Cortex of kidney (tissue), 1 donor: ENCODE measurements at places on chromosomes 6 and 20.

DNA sequence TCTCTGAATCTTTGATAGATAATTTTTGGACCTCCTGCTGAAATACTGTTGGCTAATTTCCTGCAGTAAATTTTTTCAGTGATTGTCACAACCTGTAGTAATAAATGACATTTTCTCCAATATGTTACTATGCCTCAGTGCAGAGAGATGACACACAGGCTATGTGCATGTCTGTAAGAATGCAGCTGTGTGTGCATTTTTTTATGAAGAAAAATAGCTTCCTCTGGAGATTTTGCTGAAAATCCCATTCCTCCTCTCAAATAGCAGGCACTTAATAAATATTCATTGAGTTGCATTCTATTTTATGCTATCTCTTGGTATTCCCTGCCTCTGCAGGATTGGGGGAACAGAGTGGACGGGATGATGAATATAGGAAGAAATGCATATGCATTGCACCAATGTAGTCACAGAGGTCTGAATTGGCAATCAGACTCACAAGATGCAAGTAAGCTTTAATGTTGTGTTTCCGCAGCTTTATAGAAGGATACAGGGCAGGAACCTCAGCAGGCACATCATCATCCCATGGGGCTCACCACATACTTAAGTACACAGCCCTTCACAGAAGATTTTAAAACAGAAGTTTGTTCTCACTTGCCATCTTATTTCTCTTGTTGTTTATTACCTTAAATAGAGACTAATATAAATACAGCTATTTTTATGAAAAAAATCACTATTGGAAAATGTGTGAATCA, 474.7 kb downstream of the EPM2A start:
- DNase-seq = no peak

DNA sequence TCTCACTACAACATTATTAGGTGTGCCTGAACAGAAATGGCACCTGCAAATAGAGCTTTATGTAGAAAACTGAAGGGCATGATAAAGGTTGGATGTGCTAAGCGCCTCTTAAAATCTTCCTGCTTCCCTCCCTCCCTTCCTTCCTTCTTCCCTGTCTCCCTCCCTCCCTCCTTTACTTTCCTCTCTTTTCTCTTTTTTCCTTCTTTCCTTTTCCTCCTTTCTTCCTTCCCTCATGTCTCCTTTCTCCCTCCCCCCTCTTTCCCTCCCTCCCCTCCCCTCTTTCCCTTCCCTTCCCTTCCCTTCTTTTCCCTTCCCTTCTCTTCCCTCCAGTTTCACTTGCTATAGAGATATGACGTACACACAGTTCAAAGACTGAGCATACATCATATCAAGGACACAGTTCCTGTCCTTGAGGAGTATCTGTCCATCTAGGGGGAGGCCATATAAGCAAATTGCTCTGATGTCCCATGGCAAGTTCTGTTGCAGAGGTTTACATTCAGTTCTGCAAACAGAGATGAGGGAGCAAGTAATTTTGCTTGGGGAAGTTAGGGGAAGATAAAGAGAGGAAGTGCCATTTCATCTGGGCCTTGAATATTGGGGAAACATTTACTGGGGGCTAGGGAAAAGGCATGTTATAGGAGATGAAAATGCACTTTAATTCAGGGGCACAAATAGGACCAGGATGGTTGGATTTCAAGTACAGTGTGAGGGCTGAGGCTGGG, 79.0 kb upstream of the EEF1E1 start:
- no peak for DNase-seq

- no peak for DNase-seq
Measured at GRCh38 chr20:51400051-51400926, 142.2 kb downstream of the NFATC2 start.

DNA sequence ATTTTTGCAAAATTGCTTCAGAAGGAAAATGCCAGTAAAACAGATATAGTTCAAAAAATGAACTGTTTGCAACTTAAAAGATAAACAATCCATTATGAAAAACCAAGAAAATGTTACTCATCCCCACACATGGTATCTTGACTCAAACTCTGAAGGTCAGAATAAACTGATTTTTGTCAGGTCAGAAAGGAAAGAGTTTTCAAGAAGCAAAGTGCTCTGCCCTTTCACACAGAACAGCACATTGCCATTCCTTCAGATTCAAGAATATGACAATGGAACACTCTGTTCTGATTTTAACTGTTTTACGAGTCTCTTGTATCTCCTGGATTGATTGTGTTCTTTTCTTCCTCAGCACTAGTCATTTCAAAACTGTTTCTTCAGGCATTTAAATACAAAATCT, 33.8 kb upstream of the NT5E start:
- DNase-seq = no peak

DNA sequence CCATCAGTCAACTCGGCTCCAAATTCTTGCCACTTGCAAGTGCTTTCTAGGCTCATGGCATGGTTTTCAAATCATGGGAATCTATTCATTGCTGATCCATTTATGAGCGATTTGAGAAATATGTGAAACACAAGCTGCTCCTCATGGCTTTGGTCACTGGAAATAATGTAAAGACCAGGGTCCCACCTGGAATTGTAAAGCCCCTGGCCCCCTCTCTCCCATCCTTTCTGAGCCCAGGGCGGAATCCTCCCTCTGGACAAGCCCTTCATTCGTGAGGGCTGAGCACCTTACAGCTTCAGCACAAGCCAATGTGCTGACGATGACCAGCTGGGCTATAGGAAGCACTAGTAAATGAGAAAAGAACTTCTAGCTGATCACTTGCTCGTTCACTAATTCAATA, 96.0 kb downstream of the RNASET2 start:
- no peak for DNase-seq

GRCh38 chr20:61499859-61500554, 247.9 kb downstream of the CDH4 start:
- DNase-seq = no peak

DNA sequence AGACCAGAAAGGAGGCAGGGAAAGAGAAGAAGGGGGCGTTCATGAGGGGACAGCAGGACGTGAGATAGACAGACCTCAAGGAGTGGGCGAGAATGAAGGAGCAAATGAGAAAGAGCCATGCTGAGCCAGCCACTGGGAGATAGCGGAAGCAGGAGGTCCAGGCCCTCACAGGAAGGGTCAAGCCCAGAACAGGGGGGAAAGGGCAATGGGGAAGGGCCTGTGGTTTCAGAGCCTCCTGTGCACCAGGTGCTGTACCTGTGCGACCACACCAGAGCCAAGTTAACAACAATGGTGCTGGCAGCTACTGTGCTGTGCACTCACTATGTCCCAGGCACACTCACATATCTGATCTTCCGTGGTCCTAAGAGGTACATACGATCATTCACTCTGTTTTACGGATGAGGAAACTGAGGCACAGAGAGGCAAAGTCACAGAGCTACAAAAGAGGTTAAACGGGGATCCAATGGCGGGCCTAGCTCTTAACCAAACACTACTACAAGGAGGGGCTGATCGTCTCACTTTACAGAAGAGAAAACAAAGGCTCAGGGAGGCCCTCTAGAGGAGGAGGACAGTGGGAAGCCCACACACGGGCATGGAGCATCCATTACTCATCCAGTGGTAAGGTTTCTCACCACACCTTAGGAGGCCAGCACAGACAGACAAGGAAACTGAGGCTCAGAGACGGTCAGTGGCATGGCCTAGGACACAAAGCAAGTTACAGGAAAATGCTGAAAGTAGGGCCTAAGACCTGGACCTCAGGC, 129.1 kb downstream of the PREX1 start:
- DNase-seq = no peak

DNA sequence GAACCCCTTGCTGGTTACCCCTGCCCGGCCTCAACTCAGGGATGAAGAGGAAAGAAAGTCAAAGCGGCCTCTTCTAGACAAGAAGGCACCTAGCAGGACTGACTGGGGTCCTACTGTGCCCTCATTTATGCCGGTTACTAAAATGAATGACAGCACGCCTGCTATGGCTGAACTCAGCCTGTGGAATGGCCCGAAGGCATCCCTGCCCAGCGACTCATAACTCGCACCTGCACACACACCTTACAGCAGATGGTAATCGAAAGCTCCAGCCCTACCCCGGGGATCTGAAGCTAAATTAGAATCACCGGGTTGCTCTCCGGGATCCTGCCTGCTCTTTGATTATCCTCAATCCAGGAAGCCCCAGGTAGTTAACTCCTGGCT, 747 bp upstream of the TXNDC5 start:
- DNase-seq = no peak

DNA sequence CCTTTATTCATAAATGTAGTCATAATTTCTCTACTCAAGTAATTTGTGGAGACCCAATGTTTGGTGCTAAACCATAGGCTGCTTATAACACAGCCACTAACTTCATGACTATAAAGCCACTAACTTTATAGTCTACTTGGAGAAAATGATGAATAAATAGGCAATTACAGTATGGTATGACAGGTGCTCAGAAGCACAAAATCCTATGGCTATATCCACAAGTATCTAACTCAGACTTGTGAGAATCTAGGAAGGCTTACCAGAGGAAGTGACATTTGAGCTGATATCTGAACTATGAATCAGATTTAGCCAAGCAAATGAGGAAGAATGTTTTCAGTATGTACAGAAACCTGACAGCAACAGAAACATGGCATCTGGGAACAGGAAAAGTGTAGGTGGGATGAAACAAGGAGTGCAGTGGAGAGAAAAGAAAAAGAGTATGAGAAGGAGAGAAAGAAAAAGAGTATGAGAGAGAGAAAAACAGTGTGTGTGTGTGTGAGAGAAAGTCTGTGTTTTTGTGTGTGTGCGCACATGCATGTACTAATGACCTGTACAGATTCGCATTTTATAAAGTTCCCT, 59.9 kb downstream of the REV3L start:
- no peak for DNase-seq

DNA sequence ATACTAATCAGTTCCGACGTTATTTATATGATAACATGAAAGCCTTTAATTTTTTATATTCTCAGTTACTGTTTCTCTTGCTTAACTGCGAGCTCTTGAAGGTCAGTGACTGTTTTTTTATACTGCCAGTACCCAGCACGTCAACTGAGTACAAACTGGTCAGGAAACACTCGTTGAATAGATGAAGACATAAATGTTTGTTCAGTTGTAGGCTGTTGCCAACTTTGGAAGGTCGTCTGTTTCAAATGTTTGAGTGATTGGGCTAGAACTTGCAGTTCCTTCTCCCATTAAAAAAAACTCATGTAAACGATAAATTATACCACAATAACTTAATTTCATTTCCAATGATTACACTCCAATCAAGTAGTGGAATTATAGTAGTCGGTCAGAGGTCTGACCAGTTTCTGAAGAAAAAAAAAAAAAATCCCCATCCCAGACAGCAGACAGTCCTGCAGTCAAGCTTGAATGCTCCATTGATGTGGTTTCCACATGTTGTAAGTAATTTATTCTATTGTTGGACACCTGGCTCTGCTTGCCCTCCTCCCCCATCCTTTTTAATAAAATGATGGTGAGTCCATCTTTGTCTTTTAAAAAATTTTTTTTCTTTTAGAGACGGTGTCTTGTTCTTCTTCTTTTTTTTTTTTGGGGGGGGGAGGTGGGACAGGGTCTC, 81.1 kb downstream of the SASH1 start:
- DNase-seq = no peak

DNA sequence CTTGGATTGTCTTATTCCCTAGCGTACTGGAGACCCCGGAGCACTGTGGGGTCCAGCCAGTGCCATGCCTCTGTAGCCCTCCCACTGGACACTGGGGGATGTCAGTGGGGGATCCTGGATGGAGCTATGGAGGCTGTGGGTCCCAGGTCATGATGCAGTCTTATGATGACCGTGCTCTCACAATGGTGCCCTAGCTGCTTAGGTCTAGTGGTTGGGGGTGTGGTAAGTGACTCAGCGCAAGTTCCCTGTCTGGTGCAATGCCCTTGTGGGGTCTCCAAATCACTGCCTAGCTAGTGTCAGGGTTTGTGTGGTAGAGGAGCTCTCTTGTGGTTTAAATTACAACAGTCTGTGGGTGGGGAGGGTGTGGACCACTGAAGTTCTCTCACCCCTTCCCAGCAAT, 135.4 kb downstream of the CDC5L start:
- DNase-seq = no peak

DNA sequence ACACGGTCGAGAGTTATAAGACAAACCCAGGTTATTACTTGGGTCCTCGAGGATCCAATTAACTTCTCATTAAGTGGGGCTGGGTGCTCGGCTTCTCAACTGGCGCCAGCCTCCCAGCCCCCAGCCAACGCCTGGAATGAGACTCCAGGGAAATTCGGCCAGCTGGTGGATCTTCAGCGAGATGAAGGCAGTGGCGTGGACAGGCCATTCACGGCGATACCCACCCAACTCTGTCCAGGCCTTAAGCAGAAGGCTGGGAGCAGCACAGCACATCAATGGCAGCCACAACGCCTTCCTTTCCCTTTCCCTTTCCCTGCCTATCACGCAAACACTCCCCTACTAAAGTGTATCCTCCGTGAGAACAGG, 868 bp downstream of the METTL24 start:
- no peak for DNase-seq

DNA sequence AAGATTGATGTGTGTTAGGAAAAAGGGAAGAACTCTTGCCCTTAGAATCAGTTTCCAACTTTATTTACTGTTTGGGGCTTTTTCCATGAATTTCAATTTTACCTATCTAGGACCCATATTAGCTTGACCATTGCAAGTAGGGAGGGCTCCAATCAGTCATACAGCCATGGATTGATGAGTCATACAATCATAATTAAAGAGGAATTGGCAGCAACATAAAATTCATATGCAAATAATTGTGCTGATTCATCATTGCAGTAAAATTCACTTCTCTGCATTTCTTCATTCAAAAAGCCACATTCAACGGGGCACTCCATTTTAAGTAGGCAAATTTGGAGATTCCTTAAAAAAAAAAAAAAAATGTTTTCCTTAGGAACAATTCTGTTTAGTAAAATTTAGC, 1016.4 kb downstream of the KIF16B start:
- DNase-seq = no peak

DNA sequence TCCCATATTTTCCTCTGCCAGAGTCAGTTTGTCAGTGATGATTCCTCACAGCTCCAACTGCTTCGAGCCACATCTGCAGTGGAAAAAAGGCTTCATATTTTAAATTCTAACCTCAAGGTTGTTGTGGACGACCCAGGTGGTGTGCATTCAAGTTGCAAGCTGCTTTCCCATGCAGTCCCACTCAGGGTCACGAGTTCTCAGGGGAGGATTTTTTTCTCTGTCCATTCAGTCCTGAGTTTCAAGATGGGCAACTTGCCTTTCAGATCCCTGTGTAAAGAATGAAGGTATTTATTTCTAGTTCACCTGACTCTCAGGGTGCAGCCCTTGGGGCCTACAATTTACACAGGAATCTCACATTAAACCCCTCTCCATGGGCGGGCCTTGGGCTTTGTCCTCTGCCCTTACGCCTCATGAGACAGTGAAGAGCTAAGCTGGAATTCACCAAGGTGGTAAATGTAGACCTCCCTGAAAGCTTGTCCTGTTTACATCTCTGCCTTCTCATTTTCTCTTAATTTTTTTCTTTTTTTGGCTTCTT, 65.9 kb downstream of the TPD52L1 start:
- no peak for DNase-seq

DNA sequence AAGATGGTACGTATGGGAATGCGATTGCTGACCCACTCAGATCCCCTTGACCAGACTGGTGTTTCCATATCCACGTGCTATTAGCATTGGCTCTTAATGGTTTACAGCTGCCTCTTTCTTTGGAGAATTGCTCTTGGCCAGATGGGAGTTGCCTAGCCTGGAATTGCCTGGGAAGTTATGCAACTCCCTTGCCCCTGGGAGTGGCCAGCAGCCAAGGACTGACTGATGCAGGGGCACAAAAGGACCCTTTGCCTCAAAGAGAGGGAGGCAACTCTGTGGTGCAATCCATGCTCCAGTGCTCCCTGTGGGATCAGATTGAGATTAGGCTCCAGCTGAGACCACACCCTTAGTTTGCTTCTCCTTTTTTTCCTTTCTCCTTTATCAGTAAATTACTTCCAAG, 203.5 kb upstream of the JAG1 start:
- no peak for DNase-seq
